ENCODE measurements at places on chromosomes 7 and 10.

DNA sequence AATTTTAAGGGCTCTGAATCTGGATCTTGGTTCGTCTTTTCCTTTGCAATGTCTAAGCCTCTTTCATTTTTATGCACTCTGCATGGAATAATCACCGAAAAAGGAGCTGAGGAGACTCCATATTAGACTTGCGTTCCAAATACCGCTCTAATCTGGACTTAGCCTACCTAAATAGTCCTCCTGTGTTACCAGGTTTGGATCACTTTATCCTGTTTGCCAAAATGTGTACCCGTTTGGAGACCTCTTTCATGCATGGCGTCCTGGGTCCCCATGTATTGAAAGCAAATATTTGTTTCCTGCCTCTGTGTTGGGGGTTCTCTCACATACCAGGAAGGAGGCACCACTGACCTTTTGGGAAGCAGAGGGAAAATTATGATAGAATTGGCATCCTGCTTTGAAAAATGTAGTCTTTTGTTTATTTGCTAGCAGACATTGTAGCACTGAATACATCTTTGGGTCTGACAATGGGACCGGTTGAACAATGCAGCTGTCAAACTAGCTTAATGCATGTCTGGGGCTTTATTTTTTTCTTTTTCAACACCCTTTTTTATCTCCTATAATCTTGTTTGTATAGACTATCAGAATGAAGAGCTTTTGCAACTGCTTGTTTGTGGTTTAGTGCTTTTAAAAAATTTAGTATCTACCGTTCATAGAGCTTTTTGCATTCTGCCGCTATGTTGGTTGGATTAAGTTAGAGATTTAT, 11.8 kb upstream of the CELF2 start:
- no peak for DNase-seq

DNA sequence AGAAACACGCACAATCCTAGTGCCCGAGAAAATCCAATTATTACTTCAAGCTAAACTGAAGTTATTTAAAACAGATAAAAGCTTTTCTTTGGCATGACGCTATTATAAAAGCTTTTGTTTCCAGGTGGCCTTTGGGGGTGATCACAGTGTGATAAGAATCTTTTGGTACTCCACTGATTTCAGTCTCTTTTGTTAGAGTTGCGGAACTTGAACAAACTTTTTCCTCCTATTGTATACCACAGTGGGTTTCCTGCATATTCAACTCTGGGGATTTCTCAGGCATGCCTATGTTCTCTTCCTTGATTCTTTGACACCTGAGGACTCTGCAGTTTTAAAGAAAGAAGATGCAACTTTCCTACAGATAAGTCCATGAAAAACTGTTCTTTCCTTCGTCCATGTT, 99.7 kb upstream of the PITRM1 start:
- no peak for DNase-seq

DNA sequence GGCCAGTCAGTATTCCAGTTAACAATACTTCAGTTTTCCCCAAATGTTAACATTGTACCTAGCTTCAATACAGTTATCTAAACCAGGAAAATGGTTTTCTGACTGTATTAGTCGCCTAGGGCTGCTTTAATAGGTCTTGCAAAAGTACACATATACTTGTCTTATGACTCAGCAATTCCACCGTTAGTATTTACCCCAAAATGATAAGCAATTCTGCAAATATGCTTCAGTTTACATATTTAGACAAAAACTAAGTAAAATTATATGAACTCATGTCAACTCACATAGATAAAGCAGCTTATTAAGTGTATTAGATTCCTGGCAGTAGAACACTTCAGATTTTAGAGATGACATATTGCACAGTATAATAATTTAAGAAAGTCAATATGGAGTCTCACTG, 363.3 kb downstream of the ARL4A start:
- no peak for DNase-seq

DNA sequence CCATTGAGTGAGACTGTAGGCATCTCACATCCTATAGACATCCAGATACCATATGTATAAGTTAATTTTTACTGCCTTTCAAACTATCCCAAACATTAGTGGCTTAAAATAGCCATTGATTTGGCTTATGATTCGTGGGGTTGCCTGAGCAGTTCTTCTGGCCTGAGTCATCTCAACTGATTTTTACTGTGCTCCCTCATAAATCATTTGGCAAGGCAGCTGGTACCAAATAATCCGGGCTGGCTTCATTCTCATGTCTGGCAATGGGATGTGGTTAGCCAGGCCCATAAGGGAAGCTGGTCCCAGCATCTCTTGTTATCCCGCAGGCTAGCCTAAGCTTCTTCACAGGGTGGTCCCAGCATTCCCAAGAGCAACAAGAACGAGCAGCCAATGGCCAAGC, 6.7 kb upstream of the LRGUK start:
- DNase-seq: no peak

GRCh38 chr7:34332006-34332405, 326.0 kb upstream of the NPSR1 start:
- DNase-seq: no peak

GRCh38 chr10:89069589-89069988, 79.0 kb downstream of the FAS start:
- no peak for DNase-seq

DNA sequence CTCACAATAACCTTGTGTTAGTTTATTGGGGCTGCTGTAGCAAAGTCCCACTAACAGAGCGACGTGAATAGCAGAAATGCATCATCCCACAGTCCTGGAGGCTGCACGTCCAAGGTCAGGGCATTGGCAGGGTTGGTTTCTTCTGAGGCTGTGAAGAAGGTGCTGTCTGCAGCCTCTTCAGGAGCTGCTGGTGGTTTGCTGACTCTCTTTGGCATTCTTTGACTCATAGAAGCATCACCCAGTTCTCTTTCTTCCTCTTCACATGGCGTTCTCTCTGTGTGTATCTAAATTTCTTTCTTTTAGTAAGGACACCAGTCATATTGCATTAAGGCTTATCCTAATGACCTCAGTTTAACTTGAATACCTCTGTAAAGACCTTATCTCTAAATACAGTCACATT, 428.4 kb upstream of the KLF6 start:
- DNase-seq: no peak

DNA sequence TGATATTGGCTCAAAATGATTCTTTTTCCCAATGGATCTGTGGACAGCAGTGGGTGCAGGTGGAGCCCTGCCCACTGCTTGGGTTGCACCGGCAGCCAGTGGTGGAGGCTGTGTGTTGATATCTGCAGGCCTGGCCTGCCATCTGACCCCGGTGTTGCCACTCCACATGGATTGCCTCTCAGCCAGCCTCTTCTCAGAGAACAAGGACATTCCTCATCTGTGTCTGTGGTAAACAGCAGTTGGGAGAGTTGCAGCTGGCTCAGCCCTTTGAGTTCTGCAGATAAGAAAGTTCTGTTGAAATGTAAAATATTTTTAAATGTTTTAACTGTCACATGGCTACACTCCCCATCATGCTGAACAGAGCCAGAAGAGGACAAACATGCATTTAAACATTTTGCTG, 374.9 kb upstream of the CELF2 start:
- no peak for DNase-seq

- no peak for DNase-seq
Measured at GRCh38 chr10:23656735-23657134, 217.9 kb downstream of the OTUD1 start.

DNA sequence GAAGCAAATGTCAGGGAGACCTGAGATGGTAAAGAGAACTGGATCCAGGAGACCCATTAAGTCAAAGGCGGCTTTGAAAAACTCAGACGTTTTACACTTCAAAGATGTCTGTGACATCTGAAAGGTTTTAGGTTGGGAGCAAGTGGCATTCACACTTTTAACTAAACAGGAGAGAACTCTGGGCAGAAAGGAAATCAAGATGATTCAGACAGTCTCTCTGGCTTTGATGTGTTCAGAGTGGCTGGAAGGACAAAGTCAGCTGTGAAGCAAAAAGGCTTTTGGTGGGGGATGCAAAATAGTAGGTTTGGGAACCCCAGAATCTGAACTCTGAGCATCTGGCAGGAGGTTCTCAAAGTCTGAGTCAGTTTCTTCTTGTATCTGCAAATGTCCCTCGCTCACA, 66.6 kb downstream of the PRKCQ start:
- no peak for DNase-seq

DNA sequence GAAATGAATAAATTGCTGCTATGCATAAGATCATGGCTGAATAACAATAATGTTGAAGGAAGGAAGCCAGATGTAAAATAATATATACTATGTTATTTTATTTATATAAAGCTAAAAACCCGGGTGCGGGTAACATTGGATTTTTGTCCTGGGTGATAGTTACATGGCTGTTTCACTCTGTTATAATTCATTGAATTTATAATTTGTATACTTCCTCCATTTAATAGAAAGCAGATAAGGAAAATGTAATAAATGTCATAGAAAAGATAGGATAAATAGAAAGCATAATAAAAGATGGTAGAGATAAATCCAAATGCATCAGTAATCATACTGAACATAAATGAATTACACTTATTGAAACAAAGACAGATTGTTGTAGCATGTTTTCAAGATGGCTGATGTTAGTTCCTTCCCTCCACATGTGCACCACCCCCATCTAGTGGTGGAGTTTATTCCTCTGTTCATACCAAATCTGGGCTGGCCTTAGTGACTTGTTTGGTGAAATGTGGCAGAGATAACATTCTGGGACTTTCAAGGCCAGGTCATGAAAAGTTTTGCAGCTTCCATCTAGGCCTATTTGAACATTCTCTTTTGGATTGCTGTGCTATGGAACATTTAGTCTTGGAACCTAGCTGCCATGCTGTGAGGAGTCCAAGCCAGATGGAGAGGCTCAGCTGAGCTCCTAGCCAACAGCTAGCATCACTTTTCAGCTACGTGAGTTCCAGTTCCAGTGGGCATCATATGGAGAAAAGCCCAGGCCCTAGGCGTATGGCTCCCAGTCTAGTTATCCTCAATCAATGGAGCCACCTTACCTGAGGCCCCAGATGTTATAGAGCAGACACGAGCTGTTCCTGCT, 46.9 kb downstream of the AHCYL2 start:
- peak; percentile 56 for DNase-seq

- DNase-seq: peak; percentile 61
Measured at GRCh38 chr10:118720685-118721538, 33.9 kb downstream of the CACUL1 start.

DNA sequence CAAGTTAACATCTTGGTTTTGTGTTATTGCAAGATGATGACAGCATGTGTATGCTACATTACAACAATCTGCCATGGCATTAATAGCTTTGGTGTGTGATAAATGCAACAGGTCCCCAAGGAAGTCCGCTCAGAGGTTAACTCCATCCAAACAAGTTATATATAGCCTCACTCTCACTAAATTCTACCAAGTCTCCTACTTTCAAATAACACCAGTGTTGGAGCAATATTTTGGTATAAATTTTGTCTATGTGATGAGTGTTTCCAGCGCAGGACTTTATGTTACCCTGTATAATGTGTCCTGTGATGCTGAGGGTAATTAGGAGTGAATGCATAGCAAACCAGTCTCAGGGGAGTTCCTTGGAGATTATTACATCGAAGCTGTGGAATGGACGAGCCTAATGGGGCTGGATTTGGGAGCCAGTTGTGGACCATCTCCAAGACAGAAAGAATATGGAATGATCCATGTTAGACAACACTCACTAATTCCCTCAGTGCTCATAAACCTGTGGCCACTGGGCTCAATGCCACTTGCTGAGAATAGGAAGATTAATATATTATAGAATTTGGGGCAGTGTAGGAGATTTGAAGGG, 127.6 kb upstream of the CXCL12 start:
- DNase-seq: no peak
